ENCODE measurements at places on chromosomes 2 and 18.

DNA sequence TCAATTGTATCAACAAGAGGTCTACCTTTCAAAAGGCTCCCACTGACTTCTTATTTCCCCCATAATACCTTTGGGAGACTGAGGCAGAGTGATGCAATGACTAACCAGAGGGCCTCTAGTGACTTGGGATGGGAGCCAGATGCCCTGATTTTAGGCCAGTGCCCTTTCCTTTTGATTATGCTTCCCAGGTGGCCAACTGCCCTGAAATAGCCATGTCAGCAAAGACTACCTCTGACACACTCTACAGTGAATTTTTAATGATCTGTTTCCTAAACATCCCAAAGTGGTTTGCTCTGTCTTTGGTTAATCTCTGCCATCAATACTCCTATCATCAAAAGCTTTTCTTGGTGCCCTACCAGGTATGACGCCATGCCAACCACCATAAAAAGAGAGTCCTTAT lies 65.9 kb upstream of the ZFP36L2 start:
- DNase-seq, result no peak

- no peak for DNase-seq
These were observed 201.8 kb downstream of the EPHA4 start for GRCh38 chr2:221370076-221370856.

GRCh38 chr2:141534666-141535362 lies 596.0 kb downstream of the LRP1B start:
- no peak for DNase-seq

DNA sequence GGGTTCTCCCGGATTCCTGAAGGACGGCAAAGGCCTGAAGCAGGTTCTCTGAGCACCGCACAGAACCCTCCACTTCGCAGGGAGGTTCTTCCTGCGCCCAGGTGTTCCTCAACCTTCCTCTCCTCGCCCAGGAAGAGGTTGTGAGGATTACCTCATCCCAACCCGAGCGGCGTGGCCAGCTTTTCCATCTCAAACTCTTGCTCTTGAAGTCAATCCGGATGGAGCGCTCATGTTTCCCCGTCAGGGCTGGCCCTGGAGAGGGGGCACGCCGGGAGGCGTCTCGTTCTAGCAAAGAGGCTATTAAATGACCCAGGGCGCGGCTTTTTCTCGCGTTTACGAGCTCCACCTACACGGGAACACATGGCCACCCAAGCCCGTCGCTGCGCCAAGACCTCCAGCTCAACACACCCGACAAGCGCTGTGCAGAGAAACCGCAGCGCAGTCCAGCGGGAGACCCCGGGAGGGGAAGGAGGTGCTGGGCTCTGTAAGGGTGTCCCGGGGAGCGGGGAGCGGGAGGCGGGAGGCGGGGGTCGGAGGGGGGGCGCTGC lies 540 bp upstream of the RAB10 start:
- peak; percentile 84 for DNase-seq

- no peak for DNase-seq
These were observed 55.1 kb downstream of the TGFA start for GRCh38 chr2:70498528-70498927.

- DNase-seq, result no peak
These were observed 264.0 kb downstream of the MREG start for GRCh38 chr2:215749092-215749957.

DNA sequence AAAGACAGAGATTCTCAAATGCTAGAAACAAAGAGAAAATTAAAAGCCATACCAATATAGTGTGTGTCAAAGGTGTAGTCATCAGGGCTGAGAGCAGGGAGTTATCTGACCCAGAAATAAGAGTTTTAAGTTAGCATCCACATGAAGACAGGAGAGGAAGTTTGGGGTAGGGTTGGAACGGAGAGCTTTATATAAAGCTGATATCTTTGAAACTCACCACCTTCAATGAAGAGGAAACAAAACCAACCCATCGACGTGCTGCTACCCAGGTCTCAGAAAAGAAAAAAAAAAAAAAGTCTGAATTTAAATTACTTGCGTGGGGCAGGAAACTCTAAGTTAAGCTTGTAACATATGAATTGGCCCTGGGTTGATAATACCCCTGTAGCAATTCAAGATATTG lies 42.4 kb downstream of the ARL4C start:
- no peak for DNase-seq

DNA sequence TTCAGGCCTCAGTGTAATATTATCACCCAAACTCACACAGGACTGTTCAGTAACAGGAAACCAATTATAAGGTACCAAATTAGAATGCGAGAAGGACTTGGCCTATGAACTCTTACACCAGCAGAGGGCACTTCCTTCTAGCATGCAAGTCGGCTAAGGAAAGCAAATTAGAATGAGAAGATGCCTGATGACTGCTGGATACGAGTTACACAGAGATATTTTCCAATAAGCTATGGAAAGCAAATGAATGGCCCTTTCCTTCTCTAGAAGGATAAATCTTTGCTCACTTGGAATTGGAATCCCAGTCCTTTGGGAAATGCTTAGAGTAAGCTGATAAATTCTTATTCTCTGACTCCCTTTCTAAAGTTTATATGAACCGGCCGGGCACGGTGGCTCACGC lies 109.8 kb downstream of the AP1S3 start:
- DNase-seq, result peak; percentile 62

DNA sequence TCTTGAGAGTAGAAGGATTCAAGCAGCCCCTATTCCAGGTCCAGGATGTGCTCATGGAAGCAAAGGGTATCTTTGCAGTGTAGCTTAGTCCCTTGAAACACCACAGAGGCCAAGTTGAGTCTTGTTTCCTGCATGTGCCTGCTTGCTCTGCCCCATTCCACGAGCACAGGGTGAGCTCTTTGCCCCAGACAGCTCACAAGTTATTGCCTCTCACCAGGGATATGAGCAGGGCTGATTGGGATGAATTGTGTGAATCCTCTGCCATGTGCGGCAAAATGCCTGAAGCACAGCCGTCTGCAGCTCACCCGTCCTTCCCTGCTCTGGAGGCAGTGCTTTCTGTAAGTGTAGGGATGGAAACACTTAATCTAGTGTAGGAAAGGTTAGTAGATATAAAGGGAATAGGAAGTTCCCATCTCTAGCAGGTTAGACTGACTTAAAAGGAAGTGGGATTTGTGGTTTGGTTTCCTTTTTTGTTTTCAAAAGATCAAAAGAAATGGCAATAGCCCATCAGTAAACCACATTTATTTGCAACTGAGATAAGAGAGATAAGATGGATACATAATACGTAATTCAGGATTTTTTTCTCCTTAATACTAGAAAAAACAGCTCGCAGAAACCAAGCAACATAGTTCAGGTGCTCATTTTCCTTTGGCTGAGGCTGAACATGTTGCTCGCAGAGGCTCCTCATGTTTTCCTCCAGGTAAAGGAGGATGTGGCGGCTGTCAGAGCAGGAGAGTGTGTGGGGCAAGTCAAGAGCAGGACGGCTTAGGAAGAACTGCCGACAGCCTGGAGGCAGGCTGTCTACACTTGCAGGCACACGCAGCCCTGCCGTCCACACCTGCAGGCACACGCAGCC lies 41.4 kb downstream of the TMEM182 start:
- peak; percentile 65 for DNase-seq

DNA sequence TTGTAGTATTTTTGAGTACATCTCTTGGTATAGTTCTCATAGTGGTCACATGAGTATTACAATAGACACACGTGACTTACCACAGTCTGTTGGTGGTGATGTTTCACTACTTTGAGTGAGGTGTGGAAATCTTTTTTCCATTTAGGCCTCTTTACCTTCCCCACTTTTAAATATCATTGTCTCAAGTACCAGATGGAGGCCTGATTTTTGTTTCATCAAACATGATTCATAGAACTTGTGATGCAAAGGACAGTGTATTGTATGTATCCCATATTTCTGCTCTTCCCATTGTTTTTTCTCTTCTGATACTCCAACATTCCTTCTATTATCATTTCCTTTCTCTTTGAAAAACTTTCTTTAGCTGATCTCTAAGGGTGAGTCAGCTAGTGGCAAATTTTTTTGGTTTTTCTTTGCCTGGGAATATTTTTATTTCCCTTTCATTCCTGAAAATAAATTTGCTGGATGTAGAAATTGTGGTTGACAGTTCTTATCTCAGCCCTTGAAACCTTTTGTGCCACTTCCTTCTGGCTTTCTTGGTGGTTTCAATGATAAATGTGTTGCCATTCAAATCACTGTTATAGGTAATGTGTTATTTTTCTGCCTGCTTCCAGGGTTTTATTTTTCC lies 32.8 kb downstream of the RFX8 start:
- DNase-seq, result peak; percentile 57

- DNase-seq, result no peak
These were observed 119.3 kb upstream of the MAPRE2 start for GRCh38 chr18:34921811-34922385.

GRCh38 chr18:79523736-79524180 lies 128.0 kb downstream of the NFATC1 start:
- DNase-seq, result no peak

- peak; percentile 91 for DNase-seq
These were observed at the start of gene TWSG1 for GRCh38 chr18:9334329-9334972. TWSG1 (plus strand) TSS chr18:9334773; CDS start chr18:9337230, 2,457 bp downstream.

Data from mammary epithelial cell (primary cell).